ENCODE measurements at places on chromosomes 16 and 17.

- DNase-seq: no peak
Observed at GRCh38 chr17:30238387-30239088, 3.0 kb upstream of the SLC6A4 start.

DNA sequence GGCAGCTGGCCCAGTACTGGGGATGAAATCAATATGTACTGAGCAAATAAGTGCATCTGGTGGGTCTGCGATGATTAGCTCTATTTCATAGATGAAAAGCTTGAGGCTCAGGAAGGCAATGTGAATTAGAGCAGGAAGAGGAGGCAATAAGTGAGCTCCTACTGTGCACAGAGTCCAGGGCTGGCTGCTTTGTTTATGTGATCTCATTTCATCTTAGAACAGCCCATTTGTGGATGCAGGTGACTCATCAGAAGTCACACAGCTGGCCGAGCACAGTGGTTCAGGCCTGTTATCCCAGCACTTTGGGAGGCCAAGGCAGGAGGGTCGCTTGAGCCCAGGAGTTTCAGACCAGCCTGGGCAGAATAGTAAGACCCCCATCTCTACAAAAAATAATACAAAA is 7.1 kb downstream of the TMEM114 start:
- no peak for DNase-seq

DNA sequence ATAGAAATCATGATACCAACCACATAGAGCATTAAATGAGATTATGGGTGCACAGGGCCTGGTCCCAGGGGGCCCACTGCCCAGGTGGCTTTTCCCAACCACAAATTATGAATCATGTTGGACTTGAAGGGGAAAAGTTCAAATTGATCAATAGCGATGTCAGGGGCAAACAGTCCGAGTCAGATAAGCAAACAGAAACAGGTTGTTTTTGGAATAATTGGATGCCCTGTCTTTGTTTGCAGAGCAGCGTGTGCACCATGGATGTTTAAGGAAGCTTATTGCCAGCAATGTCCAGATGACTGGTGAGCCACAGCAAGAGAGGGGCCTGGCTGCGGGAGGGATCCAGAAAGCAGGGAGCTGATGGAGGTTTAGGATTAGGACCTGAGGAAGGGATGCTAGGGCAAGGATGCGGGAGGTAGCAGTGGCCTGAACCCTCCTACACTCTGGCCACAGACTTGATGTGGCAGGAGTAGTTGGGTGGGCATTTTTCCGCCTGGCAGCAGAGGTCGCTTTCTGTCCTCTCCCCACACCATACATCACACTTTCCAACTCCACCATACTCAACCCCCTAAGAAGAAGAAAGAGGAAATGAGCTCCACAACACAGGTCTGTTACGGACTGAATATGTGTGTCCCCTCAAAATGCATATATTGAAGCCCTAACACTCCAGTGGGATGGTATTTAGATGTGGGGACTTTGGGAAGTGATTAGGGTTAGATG is 266.4 kb upstream of the RPL38 start:
- no peak for DNase-seq

GRCh38 chr17:48491527-48492273 is 39.1 kb downstream of the HOXB1 start:
- DNase-seq: no peak

- peak; percentile 47 for DNase-seq
Observed at GRCh38 chr16:48117217-48118105, 38.3 kb downstream of the ABCC12 start.

- DNase-seq: no peak
Observed at GRCh38 chr17:20823905-20824304, 218.9 kb downstream of the USP22 start.

DNA sequence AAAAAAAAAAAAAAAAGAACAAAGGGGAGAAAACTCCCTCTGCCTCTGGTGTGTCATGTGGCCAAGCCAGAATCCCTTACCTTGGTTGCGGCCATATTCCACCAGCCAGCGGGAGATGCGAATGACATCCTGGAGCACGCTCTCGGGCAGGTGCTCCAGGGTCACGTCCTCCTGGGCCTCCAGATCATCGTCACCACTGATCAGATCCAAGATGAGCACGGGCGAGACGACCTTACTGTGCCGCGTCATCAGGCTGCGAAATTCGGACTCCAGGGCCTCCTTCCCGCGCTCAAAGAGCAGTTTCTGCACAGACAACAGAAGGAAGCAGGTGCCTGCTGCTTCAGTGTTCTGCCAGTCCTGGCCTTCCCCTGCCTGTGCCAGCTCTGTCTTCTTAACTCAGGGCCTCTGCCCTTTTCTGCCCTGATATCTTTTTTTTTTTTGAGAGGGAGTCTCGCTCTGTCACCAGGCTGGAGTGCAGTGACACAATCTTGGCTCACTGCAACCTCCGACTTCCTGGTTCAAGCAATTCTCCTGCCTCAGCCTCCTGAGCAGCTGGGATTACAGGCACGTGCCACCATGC is 5.8 kb downstream of the EXOC7 start:
- no peak for DNase-seq

GRCh38 chr17:17766077-17766743 is 70.6 kb downstream of the SREBF1 start:
- no peak for DNase-seq

- peak; percentile 49 for DNase-seq
Observed at GRCh38 chr16:31094088-31094423, 541 bp downstream of the VKORC1 start.

DNA sequence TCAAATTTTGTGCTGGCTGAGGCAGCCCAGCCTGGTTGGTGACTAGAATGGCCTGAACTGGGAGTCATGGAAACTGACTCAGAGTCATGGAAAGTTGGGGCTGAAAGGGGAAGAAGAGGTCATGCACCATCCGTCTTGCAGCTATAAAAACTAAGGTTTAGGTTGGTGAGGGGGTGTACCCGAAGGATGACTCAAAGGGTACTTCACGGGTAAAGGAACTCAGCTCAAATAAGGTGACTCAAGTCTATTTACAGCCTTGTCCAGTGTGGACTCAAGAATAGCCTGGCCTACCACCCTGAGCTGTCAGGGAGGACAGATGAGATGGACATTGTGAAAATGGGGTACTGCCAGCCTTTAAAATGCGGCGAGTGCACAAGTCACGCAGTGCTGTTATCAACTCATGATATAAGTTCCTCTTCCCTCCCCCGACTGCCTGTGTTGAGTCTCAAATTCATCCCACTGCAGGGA is 18.6 kb downstream of the CD300LB start:
- DNase-seq: no peak

DNA sequence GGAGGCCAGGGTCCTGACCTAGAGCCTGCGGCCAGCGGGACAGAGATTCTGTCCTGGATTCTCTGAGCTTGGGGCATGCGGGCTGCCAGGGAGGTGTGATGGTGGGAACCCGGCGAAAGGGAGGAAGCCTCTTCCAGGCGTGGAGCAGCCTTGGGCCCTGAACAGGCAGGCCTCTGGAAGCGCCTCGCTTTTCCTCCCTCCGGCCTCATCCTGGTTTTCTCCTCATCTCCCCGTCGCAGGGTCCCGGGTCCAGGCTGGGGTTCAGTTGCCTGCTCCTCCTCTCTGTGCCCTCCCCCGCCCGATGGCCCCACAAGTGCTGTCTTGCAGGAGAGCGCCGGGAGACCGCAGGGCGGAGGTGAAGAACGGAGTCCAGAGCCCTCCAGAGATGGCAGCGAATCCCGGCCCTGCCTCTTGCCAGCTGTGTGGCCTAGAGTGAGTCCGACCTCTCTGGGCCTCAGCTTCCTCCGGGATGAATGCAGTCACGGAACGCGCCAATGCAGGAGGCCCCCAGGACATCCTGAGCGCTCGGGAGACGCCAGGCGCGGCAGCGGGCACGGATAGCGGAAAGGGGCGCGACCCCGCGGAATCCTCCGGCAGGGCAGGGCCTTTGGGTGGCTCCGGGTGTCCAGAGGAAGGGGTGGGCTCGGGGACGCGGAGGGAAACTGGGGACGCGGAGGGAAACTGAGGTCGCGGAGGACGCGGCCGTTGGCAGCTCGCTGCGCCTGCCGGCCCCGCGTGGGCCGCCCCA is 553 bp upstream of the RAB11FIP4 start:
- no peak for DNase-seq

DNA sequence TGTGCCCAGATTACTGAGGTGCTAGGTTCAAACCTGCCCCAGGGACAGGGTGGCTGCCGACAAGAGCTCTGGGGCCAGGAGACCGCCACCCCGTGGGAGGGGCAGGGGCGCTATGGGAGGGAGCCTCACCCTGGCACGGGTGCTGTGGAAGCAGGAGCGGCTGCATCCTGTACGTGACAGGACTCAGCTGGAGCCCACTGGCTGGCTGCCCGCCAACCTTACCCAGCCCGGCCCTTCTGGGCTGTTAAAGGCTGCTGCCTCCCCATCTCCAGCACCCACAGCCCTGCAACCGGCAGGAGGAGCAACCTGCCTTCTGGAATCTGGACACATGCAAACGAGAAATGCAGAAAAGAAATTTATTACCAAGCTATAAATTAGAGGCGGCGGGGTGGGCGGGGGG is 11.2 kb downstream of the PAM16 start:
- no peak for DNase-seq

- no peak for DNase-seq
Observed at GRCh38 chr17:81910840-81911276, 341 bp downstream of the PCYT2 start.

GRCh38 chr16:26078716-26079355 is 387.1 kb downstream of the HS3ST4 start:
- no peak for DNase-seq

GRCh38 chr16:138049-138417 is 440 bp downstream of the NPRL3 start:
- peak; percentile 57 for DNase-seq

DNA sequence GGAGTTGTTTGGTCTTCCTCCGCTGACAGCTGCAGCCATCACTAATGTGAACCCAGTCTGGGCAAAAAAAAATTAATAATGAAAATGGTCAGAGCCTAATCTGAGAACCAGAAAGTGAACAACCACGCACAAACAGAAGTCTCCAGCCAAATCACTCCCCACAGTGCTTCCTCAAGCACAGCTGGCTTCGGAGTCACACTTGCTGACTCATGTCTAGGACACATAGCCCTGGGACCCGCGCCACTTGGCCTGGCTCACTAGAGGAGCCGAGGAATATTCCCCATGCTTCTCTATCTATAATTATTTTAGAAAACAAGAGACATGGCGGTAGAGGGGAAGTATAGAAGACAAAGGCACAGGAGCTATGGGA is 109.1 kb downstream of the ZFHX3 start:
- DNase-seq: peak; percentile 44

- DNase-seq: peak; percentile 46
Observed at GRCh38 chr17:64777415-64778239, 115.5 kb upstream of the SMURF2 start.

DNA sequence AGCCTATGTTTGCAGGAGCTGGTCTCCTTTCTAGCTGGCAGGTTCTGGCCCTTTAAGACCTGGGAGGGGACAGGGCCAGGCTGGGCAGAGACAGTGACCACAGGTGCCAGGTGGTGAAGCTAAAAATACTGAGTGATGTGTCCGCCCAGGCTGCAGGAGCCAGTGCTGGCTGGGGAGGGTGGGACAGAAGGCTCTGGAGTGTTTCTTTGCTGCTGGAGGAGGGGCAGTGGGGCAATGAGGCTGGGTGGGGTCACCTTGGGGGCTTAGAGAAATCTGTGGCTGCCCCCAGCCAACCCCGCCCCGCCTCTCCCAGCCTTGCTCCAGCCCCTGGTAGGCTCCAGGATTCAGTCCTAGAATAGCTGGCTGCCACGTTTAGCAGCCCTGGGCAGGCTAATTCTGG is 30.4 kb upstream of the SBK1 start:
- DNase-seq: no peak

DNA sequence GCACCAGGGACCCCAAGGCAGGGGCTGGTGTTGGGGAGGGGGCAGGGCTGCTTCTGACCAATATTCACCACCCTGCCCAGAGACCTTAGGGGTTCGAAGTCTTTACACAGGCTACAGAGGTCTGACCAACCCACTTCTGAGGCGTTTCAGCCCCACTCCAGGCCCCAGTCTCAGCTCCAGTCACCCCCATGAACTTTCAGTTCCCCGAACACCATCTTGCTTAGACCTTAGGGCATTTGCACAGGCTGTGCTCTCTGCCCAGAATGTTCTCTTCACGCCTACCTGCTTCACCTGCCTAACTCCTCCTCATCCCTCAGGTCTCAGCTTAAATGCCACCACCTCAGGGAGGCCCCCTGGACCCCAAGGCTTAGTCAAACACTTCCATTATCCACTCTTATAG is 25.8 kb upstream of the CPNE2 start:
- no peak for DNase-seq

DNA sequence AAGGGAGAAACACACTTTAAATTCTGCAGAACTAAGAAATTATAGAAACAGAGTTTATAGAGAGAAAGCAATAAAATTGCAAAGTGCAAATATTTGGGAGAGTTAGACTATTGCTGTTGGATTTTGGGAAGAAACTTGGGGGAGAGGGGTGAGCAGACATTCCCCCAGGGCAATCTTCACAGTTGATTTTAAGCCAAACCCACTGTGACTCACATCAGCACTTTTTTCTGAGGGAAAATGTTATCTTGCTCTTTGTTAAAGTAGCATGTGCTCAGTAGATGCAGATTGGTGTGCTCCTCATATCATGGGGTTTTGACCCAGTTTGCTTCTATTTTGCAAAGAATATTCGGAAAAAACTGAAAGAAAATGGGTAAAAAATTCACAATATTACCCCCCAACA is 367.6 kb downstream of the CDH11 start:
- no peak for DNase-seq

DNA sequence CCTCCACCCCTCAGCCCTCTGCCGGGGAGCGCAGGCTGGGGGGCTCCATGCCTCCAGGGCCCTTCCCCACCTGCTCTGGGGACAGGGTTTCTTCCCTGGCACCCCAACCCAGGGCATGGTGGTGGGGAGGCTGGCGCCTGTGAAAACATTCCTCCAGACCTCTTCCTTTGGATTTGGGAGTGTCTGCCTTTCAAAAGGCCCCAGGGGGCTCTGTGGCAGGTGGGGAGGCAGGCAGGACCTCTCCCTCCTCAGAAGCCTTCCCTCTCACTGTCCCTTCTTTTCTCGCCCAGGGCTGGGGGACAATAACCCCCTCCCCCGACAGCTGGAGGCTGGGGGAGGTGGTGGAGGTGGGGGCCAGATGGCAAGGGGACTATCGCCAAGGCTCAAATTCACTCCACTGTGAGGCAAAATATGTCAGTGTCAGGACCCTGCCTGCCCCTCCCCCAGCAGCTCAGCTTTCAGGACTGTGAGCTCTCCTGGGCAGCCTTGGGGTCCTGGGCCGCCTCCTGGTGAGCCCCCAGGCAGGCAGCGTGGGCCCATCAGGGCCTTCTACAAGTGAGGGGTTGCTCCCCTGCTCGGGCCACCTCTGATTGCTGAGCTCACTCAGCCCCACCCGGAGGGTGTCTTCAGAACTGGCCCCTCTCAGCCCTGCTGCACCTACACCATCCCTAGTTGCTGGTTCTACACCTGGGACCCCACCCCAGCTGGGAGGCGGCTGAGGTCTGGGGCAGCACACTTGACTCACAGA is 1.8 kb downstream of the CDH15 start:
- DNase-seq: no peak

DNA sequence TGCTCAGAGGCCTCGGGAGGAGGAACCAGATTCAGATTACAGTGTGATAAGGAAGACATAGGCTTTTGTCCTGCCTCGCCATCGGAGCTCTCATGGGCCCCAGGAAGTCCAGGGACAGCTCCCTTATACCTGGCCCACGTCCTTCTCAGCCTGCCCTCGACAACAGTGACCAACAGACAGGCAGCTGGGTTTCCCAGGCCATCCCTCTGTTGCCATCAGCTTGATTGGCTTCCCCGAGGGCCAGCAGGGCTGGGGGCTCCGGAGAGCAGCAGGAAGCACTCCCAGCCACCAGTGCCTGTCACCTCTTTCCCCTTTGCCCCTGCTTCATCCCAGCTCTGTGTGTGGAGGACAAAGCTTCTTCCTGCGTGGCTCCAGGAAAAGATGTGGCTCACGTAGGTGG is 17.6 kb downstream of the CD300A start:
- DNase-seq: no peak
